Muscle of leg (tissue), 16 donors: ENCODE measurements at places on chromosomes 6 and 20. TPM values are rescaled to one million over a fixed set of nuclear protein-coding genes. Genes with fewer than 3 reads are reported as not detected.

Gene C6orf58
- 0.09 TPM for total RNA-seq

Gene GTPBP2
- total RNA-seq, result 33.5 TPM

Gene C20orf204
- 0.84 TPM for total RNA-seq

Gene MYB
- total RNA-seq, result 0.40 TPM

Gene APOM
- total RNA-seq, result 2.6 TPM

Gene THBS2
- 119 TPM for total RNA-seq

Gene EMILIN3
- total RNA-seq, result 46.1 TPM
